ENCODE measurements at places on chromosomes 12 and 14.

GRCh38 chr14:70013271-70013873 lies 134.2 kb downstream of the SMOC1 start:
- DNase-seq: no peak

GRCh38 chr14:36827861-36828260 lies 166.2 kb downstream of the PAX9 start:
- DNase-seq: no peak

- DNase-seq: no peak
Observed at GRCh38 chr14:91872517-91873470, 5.5 kb upstream of the TC2N start.

GRCh38 chr12:110100315-110100970 lies 23.7 kb upstream of the IFT81 start:
- DNase-seq: peak; percentile 82

- no peak for DNase-seq
Observed at GRCh38 chr12:93449277-93449676, 7.5 kb upstream of the UBE2N start.

- DNase-seq: no peak
Observed at GRCh38 chr12:12181511-12181910, 85.3 kb downstream of the LRP6 start.

DNA sequence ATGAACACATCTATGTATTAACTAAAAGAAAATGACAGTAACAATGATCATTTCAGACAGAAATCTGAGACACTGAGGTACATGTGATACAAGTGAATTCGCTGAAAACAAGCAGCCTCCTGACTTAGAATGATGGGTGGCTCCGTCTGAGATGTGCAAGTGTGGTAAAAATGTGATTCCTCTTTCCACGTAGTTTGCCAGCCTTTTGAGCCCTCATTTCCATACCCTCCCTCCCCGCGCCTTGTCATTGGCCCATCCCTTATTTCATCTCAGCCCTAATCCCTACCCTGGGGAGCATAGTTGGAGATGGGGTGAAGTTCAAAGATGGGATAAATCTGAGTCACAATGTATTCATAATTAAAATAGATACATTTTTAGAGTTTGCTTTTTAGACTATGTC lies 107.8 kb downstream of the BMP4 start:
- DNase-seq: no peak

GRCh38 chr12:67039995-67040860 lies 228.9 kb upstream of the CAND1 start:
- no peak for DNase-seq

Data from GM12864 (cell line).